ENCODE measurements at places on chromosomes 3 and 15.
A peak's percentile ranks its signal among the peaks of the same experiment; 100 is the strongest.

GRCh38 chr3:87228316-87228715 is 1.2 kb downstream of the CHMP2B start:
- no peak for DNase-seq

DNA sequence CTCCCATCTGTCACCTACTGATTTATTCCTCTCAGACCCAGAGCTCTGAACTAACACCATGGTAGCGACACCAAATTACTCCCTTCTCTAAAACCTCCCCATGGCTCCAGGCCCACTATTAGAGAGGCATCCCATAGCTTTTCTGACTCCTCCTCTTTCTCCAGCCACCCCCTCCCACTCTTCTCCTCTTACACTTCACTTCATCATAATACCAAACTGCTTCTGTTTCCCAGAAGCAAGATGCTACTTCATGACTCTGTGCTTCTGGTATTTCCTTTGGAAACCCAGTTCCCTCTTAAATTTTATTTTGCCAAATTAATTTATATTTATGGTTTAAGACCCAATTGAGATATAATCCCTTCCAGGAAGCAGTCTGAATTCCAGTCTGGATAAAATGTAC is 465.1 kb upstream of the PDZRN3 start:
- DNase-seq: no peak

DNA sequence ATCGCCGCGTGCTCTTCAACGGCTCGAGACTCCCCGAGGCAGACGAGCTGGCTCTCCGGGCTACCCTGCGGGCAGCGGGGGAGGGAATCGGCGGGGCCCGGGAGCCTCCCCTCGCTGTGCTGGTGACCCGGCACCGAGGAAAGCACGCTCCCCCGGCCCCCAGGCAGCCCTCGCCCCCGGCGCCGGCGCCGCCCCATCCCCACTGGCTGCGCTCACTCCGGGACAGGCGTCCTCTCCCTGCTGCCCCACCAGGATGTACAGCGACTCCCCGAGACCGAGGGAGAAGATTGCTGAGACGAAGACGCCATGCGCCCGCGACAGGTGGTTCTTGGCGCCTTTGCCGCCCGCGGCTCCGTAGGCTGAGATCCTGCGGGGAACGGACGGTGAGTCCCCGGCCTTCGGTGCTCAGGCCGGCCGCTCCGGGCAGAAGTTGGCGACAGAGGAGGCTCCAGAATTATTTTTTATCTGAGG is 1.7 kb downstream of the LTK start:
- no peak for DNase-seq

DNA sequence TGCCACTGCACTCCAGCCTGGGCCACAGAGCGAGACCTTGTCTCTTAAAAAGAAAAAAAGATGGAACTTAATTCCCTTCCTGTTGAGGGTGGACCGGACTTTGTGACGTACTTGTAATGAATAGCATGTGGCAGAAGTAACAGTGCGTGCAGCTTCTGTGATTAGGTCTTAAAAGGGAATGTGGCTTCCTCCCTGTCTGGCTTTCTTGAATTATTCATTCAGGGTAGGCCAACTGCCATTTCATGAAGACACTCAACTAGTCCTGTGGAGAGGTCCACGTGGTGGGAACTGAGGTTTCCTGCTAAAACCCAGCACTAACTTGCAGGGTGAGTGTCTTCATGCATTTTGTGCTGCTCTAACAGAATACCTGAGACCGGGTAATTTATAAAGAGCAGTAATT is 98.9 kb upstream of the PIAS1 start:
- DNase-seq: no peak

- no peak for DNase-seq
These were observed 93.1 kb downstream of the C3orf70 start for GRCh38 chr3:185059766-185060165.

- peak; percentile 36 for DNase-seq
These were observed 160.7 kb downstream of the SQOR start for GRCh38 chr15:45795440-45796069.

- DNase-seq: no peak
These were observed 2.1 kb downstream of the CCNL1 start for GRCh38 chr3:157157836-157158235.

DNA sequence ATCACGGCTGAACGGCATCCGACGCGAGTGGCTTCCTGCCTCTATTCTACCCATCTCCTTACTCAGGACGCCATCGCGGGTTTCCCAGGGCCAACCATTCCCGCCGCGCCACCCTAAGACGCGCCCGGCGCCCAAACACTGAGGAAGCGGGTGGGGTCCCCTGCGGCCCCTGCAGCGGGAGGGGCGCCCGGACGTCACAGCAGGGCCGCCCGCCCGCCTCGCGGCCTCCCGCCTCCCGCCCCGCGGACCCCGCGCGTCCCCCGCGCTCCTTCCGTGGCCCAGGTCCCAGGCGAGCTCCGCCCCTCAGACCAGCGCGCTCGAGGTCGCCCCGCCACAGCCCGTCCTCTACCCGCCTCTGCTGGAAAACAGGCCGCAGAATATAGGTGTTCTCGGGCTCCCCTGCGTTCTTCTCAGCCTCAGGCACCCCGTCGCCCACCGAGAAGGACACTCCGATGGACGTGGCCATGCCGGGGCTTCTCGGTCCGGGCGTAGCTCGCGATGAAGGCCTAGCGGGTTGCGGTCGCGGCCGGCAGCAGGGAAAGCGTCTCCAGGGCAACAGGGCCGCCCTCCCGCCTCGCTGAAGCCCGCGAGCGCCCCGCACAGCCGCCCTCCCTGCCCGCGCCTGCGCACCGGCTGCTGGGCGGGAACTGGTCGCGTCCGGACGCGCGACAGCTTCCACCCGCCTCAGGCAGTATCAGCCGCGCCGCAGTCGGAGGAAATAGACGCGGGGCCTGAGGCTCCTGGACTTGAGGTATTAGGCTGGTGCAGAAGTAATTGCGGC is at the start of gene DYNLT2B:
Gene DYNLT2B, minus strand, starts transcription at position 554 of the 781 bp plus-strand sequence. Its CDS starts 88 bp downstream, at position 466.
- peak; percentile 79 for DNase-seq

GRCh38 chr15:55846116-55846707 is 103.3 kb upstream of the PRTG start:
- peak; percentile 64 for DNase-seq

DNA sequence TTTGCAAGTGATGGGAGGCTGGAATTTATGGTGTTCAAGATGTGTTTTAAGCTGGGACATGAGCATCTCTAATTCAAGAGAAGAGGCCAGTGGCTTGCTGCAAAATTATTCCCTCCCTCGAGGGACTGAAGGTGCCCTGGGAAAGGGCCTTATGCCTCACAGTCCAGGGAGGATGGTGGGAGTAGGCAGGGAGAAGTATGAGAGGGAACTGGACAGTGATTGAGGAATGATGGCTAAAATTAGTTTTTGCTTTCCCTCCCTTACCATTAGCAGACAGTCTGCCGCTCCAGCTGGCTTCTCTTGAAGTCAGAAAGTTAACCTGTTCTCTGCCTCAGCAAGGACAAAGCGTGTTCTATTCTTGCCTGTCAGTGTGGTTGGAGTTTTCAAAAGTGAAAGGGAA is 139.8 kb upstream of the SEMA6D start:
- DNase-seq: no peak

- peak; percentile 76 for DNase-seq
These were observed at the start of gene VGLL3 for GRCh38 chr3:86990734-86991481. VGLL3 (minus strand) TSS chr3:86991149; CDS start chr3:86990743, 406 bp downstream.

- DNase-seq: peak; percentile 99
These were observed 1.1 kb upstream of the ZBTB38 start for GRCh38 chr3:141367038-141367730.

DNA sequence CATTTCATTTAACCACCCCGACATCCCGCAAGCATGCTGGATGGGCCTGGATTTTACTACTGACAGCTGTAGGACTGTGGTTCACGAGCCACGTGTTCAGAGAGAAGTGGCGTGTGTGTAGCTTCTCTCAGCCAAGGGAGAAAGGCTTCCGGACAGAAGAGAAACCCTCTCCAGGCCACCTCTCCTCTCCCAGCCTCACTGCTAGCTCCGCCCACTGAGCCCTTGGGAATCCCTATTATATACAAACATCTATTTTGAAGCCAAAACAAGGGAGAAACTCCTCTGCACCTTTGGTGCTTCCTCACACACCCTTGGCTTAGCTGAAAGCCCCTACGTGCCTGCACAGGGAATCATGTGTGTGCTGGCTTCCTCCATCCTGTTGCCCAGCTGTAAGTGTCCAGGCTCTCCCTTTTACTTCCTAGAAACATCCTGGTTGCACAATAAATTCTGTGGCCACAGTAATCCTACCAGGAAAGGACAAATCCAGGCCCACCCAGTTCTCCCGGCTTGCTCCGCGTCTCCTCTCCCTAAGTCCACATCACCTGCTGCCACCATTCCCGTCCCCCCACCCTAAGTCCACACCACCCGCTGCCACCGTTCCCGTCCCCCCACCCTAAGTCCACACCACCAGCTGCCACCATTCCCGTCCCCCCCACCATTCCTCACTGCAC is 30.5 kb downstream of the PCSK6 start:
- no peak for DNase-seq

DNA sequence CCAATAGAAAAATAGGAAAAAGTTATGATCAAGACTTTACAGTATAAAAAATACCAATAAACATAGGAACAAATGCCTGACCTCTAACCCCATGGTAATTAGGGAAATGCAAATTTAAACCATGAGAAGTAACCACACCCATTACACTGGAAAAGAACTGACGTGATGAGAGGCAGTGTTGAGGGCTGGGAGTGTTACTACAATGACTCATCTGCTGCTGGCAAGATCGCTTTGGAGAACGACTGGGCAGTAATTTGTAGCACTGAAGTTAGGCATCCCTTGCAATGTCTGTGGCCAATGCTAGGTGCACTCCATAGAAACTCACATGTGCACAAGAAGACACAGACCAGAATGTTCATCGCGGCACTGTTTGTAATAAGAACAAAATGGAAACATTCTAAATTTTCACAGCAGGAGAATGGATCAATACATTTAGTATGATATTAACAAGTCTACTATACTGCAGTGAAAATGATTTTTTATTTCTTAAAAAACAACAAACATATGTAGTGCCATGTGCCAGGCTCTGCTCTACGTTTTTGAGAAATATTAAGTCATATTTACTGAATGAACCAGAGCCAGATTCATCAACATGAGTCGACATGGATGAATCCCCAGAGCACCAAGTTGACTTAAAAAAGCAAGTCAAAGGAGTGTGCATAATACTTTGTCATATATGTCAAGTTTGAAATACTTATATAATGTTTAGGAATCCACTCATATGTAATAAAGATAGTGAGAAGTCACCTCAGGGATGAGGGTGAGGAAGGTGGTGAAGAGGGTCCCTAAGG is 37.6 kb upstream of the EPHB3 start:
- peak; percentile 23 for DNase-seq

DNA sequence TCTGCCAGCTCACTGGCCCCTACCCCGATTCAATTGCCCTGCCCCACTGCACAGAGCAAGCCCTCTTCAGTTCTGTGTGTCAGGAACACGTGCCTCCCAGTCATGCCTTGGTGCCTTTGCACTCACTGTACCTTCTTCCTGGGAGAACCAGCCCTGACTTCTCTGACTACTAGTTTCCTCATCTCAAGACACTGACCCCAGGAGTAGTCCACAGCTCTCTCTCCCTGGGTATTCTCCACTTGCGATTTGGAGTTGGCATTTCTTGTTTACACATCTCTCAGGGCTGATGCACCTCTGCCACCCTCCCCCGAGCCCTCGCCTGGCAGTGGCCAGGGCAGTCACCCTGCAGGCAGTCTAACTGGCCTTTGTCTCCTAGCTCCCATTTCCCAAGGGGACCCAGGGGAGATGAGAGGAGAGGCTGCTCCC is 5.7 kb downstream of the CISH start:
- no peak for DNase-seq

DNA sequence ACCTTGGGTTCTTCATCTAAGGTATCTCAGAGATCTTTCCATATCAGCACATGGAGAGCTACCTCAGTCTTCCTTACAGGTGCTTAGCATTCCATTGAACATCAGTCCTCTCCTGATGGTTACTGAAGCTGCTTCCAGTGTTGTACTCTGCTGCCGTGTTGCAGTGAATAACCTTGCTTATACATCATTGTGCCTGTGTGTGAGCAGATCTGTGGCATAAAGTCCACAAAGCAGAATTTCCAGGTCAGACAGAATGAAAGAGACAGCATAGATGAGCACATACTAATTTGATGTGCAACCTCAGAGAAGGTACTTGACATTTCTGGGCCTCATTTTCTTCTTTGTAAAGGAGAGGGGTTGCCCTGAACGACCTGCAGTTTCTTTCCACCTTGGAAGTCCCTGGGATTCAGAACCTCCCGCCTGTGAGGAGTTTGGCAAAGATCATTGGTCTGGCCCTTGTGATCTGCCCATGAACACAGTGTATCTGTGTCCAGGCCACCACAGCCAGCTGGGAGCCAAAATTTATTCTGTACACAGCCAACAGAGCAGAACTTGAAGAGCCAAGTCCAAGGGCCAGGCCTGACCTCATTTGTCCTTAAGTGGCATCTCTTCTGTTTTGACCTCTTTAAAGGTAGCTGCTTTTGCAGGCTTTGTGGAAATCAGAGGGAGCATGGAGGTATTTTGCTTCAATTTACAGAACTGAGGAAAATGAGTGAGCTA is 57.2 kb upstream of the SLC7A14 start:
- no peak for DNase-seq

DNA sequence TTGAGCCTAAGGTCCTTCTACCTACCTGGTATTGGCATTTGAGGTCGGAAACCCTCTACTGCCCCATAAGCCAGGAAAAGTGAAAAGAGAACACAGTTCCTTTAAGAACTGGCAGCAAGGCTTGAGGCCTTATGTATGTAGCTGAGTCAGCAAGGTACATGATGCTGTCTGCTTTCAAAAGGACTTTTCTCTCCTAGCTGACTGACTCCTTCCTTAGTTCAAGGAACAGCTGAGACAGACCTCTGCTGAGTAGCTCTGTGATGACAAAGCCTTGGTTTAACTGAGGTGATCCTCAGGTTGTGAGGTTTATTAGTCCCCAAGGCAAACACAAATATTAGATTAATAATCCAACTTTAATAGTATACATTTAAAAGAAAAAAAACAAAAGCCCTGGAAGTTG is 45.8 kb downstream of the ADPGK start:
- no peak for DNase-seq

- DNase-seq: no peak
These were observed 84.5 kb upstream of the STT3B start for GRCh38 chr3:31448035-31448881.

DNA sequence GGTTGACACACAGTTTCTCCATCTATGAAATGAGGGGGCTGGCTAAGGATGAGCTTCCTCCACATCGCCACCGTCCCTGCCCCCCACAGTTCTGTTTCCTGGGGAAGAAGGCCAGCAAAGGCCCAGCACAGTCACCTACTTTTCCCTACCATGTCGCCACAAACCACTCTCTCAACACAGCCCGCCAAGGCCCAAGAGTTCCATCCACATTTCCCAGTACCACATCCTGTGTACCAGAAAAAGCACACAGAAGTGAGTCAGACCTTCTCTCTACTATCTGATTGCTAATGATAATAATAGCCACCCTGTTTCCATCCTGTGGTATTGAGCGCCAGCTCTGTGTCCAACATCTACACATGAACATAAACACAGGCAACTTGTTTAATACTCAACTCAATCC is 30.3 kb upstream of the C15orf39 start:
- DNase-seq: peak; percentile 31

DNA sequence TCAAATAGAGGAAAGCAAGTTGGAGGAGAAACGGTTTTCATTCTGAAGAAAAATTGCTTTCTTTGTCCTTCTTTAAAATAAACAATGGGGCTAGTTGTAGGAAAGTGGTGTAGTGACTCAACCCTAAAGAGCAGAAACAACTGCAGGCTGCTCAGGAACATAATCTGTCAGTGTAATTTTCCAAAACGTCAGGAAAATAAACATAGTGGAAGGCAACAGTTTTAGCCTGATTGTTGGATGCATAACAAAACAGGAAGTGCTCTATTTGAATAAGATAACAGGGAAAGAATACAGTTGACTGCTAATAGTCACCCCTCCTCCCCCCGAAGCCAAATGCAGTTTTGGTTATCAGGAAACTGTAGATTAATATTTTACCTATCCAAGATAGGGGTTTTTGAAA is 167.6 kb downstream of the ECT2 start:
- DNase-seq: no peak

- DNase-seq: no peak
These were observed 4.4 kb upstream of the CD200R1 start for GRCh38 chr3:112979244-112979832.
